A549 treated with CORT108297 at 1 μM for 4 hours (cell line): ENCODE measurements at places on chromosomes 5 and 9. TPM values are rescaled to one million over a fixed set of nuclear protein-coding genes. Genes with fewer than 3 reads are reported as not detected.

The TAF1L gene
- 0.01 TPM in 1 of 5 replicates, not detected in the others for total RNA-seq

The LVRN gene
- total RNA-seq, result 0.06 to 0.29 TPM (median 0.19 TPM) in 4 of 5 replicates, not detected in the other

The SELENOP gene
- total RNA-seq, result 0.18 to 0.40 TPM (median 0.25 TPM) in 5 replicates

The IER5L gene
- 33.2 to 68.8 TPM (median 66.8 TPM) in 5 replicates for total RNA-seq

The SPARC gene
- total RNA-seq, result 15.6 to 28.5 TPM (median 22.9 TPM) in 5 replicates

The MOB3B gene
- 6.6 to 8.7 TPM (median 7.1 TPM) in 5 replicates for total RNA-seq

The DMRT3 gene
- not detected in 5 replicates for total RNA-seq

The SLC46A2 gene
- 0.02 TPM in 1 of 5 replicates, not detected in the others for total RNA-seq

The AMBP gene
- 7.2 to 10.1 TPM (median 7.7 TPM) in 5 replicates for total RNA-seq

The TOR1B gene
- total RNA-seq, result 21.3 to 26.5 TPM (median 24.1 TPM) in 5 replicates

The OTULINL gene
- total RNA-seq, result 6.1 to 8.9 TPM (median 7.9 TPM) in 5 replicates

The IFNA13 gene
- total RNA-seq, result not detected in 5 replicates

The CCL27 gene
- total RNA-seq, result 0.15 to 0.21 TPM (median 0.16 TPM) in 3 of 5 replicates, not detected in the others

The SHOC1 gene
- not detected in 5 replicates for total RNA-seq

The GHR gene
- total RNA-seq, result 0.02 to 0.05 TPM (median 0.05 TPM) in 3 of 5 replicates, not detected in the others

The NEURL1B gene
- total RNA-seq, result 2.5 to 3.9 TPM (median 3.3 TPM) in 5 replicates

The DAPK1 gene
- 12.7 to 19.8 TPM (median 16.6 TPM) in 5 replicates for total RNA-seq

The C5 gene
- 10.6 to 13.3 TPM (median 12.3 TPM) in 5 replicates for total RNA-seq

The FCN2 gene
- total RNA-seq, result not detected in 5 replicates

The GADD45G gene
- 0.25 to 0.46 TPM (median 0.34 TPM) in 4 of 5 replicates, not detected in the other for total RNA-seq

The SECISBP2 gene
- 18.3 to 20.5 TPM (median 19.8 TPM) in 5 replicates for total RNA-seq

The RGS7BP gene
- not detected in 5 replicates for total RNA-seq

The FIBCD1 gene
- 6.5 to 15.1 TPM (median 12.4 TPM) in 5 replicates for total RNA-seq

The SPINK5 gene
- not detected in 5 replicates for total RNA-seq

The SPRY4 gene
- total RNA-seq, result 5.0 to 7.6 TPM (median 6.1 TPM) in 5 replicates

The PTGR1 gene
- 341 to 396 TPM (median 366 TPM) in 5 replicates for total RNA-seq

The OTP gene
- total RNA-seq, result 0.03 to 0.09 TPM (median 0.06 TPM) in 5 replicates

The FAXDC2 gene
- 0.10 to 0.25 TPM (median 0.18 TPM) in 4 of 5 replicates, not detected in the other for total RNA-seq

The SPOUT1 gene
- 22.9 to 50.2 TPM (median 44.3 TPM) in 5 replicates for total RNA-seq

The EPB41L4A gene
- 1.4 to 1.9 TPM (median 1.7 TPM) in 5 replicates for total RNA-seq

The PCDHGB4 gene
- 0.70 to 1.0 TPM (median 0.98 TPM) in 5 replicates for total RNA-seq

The SOX30 gene
- 0.03 to 0.13 TPM (median 0.05 TPM) in 3 of 5 replicates, not detected in the others for total RNA-seq

The COL15A1 gene
- total RNA-seq, result 0.39 to 0.80 TPM (median 0.51 TPM) in 5 replicates

The PCDHGA10 gene
- 0.01 to 0.02 TPM (median 0.02 TPM) in 3 of 5 replicates, not detected in the others for total RNA-seq

The DPYSL3 gene
- total RNA-seq, result 15.5 to 19.7 TPM (median 17.8 TPM) in 5 replicates

The SLC12A7 gene
- total RNA-seq, result 21.8 to 33.9 TPM (median 29.1 TPM) in 5 replicates

The ZNF883 gene
- 0.70 to 0.91 TPM (median 0.75 TPM) in 5 replicates for total RNA-seq

The KCNV2 gene
- total RNA-seq, result not detected in 5 replicates

The GLRA1 gene
- not detected in 5 replicates for total RNA-seq

The PCDHGC4 gene
- 0.01 to 0.05 TPM (median 0.03 TPM) in 3 of 5 replicates, not detected in the others for total RNA-seq

The SLC36A2 gene
- not detected in 5 replicates for total RNA-seq

The ZBED3 gene
- total RNA-seq, result 3.1 to 3.5 TPM (median 3.3 TPM) in 5 replicates

The STX17 gene
- 7.0 to 10.5 TPM (median 9.3 TPM) in 5 replicates for total RNA-seq

The FOXD4L6 gene
- total RNA-seq, result 0.06 TPM in 1 of 5 replicates, not detected in the others

The SLC1A3 gene
- 0.20 TPM in 1 of 5 replicates, not detected in the others for total RNA-seq

The CTNNA1 gene
- 177 to 232 TPM (median 203 TPM) in 5 replicates for total RNA-seq

The IL13 gene
- 0.06 to 0.13 TPM in 2 of 5 replicates, not detected in the others for total RNA-seq

The MARCHF6 gene
- total RNA-seq, result 45.2 to 80.3 TPM (median 69.3 TPM) in 5 replicates

The IL9 gene
- total RNA-seq, result not detected in 5 replicates

The EIF4E1B gene
- total RNA-seq, result not detected in 5 replicates

The CACFD1 gene
- 2.8 to 4.9 TPM (median 4.9 TPM) in 5 replicates for total RNA-seq

The DMGDH gene
- total RNA-seq, result 0.15 TPM in 1 of 5 replicates, not detected in the others
